ENCODE measurements at places on chromosomes 5 and 9.

DNA sequence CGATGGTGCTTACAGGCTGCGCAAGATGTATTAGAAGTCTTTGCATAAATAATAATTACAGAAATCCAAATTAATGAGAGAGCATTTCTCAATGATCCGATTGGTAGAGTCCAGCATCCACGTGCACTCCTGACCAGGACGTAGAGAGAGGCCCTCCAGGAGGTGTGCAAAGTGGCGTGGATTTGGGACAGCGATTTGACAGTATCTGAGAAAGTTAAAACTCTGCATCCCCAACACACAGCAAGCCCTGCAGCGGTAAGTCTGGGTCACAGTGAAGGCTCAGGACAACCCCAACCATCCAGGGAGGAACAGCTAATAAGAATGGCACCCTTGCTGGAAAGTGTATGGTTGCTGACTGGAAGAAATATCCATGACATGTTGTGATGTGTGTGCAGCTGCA lies 180.2 kb downstream of the AUH start:
- DNase-seq = no peak

DNA sequence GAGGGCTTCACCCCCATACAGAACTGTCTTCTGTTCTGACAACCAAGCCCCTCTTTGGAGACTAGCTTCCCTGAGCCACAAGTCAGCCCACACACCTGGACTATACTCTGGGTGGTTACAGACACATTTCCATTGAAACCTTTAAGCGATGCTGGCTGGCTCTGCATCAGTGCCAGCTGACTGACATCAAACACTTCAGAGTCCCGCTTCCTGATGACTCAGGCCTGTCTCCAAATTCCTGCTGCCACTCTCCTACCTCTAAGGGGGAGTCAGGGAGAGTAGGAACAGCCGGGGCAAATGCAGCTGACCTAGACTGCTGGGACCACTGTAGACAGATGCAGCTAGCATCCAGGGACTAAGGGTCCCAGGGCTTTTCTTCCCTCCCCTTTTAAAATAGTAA lies 59.4 kb downstream of the SIL1 start:
- DNase-seq = peak; percentile 39

GRCh38 chr9:38160613-38161215 lies 91.7 kb upstream of the SHB start:
- DNase-seq = peak; percentile 89

DNA sequence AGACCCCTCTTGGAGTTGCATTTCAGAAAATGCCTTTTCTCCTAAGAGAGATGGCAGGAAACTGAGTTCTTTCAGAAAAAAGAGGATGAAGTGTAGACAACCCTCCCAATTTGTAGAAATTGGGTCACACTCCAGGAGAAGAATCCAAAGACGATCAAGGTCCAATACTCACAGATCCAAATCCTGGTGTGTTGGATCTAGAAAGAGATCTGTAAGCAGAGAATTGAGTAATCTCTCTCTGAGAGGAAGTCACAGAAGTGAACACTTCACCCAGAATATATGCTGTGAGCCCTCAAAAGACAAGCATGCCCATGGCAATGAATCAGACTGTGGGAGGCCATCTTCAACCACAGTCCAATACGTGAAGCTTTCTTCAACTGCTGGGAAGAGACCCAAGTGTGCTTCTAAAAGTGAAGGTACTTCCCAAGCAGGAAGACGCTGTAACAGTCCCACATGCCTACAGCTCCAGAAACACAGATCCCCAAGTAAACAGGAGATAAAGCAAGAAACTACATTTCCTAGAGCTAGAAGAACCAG lies 182.7 kb downstream of the SMC2 start:
- no peak for DNase-seq

DNA sequence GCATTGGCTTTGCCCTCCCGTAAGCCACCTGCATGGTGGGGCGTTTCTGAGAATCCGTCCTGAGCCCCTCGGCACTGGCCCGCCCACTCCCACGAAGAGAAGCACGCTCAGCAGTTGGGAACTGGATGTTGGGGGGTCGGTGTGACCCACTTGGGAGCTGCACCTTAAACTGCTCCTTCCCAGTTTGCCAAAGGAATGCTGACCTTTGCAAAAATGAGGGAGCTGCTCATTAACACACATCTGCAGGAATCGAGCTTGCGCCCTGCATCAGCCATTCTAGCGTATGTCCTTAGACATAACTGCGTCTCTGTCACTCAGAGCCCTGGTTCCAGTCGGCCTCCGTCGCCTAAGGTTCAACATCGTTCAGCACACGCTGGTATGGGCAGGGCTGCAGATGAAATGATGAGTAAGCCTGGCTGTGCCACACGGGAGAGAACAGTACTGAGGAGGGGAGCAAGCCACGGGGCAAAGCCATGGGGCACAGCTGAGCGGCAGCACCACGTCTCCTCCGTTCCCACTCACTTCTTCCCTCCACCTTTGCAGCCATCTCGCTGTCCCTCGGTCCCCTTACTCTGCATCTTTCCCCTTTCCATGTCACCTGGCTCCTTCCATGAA lies 28.8 kb upstream of the NCS1 start:
- no peak for DNase-seq

- no peak for DNase-seq
These were observed 136.6 kb downstream of the PIK3R1 start for GRCh38 chr5:68352166-68352565.

DNA sequence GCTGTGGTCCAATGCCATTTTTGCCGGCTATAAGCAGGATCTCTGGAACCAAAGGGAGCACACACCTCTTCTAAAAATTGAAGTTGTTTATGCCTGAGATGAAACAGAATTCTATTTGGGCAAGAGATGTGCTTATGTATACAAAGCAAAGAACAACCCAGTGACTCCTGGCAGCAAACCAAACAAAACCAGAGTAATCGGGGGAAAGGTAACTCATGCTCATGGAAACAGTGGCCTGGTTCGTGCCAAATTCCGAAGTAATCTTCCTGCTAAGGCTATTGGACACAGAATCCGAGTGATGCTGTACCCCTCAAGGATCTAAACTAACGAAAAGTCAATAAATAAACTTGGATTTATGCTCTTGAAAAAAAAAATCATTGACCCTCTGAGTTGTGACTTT lies 178.7 kb downstream of the CEMIP2 start:
- DNase-seq = no peak

DNA sequence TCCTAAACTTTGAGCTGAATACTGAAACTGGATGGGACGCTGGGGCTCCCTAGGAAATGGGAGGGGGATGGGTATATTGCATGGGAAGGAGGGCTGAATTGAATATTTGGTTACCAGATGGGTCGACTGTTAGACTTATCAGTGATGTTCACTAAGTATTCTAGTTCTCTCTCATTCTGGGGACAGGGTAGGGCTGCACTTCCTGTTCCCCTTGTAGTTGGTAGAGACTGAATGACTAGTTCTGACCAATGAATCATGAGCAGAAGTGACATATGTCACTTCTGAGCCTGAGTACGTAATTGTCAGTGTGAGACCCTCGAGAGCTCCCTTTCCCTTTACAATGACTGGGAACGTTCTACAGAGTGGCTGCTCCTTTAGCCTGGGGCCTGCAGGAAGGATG lies 55.5 kb upstream of the DMRT1 start:
- no peak for DNase-seq

- DNase-seq = no peak
These were observed 7.4 kb downstream of the KLF9 start for GRCh38 chr9:70407081-70407503.

GRCh38 chr5:33649549-33650482 lies 209.1 kb downstream of the TARS1 start:
- peak; percentile 71 for DNase-seq

GRCh38 chr9:109331353-109331752 lies 10.5 kb upstream of the EPB41L4B start:
- DNase-seq = no peak

DNA sequence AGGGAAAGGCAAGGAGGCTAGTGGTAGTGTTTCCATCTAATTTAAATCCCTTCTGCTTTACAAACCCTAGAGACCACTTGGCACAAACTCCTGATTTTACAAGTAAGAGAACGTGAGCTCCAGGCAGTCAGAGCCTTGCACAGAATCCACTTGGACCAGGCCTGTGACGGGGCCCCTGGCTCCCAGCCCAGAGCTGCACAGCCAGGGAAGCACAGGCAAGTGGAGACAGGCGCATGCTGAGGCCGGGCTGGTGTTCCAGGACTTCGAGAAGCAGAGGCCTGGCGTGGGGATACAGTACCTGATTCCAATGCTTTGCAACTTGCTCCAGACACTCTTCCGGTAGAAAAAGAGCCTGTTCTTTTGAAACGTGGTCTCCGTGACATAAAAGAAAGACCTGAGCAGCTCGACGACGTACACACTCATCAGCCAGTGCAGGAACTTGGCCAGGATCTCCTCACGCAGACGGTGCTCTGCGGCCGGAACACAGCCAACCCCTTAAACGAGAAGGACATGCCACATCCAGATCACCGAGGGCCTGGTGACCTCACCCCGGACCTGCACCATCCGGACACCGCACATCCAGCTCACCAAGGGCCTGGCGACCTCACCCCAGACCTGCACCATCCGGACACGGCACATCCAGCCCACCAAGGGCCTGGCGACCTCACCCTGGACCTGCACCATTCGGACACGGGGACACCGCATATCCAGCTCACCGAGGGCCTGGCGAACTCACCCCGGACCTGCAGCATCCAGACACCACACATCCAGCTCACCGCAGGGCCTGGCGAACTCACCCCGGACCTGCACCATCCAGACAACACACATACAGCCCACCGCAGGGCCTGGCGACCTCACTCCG lies 12.5 kb downstream of the TERT start:
- DNase-seq = no peak

DNA sequence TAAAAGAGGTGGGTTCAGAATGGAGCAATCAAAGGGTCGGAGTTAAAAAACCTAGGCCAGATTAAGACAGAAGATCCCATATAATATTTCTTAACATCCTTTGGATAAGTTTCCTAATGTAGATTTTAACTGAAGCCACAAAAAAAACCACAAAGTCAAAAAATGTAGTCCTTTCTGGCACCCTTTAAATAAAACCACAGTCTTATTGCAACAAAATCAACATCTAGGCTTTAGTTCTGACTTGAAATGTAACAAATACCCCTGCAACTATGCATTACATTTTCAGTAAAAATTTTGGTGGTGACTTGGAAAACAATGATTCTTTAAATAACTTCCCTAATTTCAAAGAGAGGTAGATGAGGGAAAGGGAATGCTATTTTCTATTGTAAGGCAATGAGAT lies 109.2 kb downstream of the PSAT1 start:
- DNase-seq = no peak

Measured in neural progenitor cell (in vitro differentiated cells).